ENCODE measurements at places on chromosomes 6 and 20.

DNA sequence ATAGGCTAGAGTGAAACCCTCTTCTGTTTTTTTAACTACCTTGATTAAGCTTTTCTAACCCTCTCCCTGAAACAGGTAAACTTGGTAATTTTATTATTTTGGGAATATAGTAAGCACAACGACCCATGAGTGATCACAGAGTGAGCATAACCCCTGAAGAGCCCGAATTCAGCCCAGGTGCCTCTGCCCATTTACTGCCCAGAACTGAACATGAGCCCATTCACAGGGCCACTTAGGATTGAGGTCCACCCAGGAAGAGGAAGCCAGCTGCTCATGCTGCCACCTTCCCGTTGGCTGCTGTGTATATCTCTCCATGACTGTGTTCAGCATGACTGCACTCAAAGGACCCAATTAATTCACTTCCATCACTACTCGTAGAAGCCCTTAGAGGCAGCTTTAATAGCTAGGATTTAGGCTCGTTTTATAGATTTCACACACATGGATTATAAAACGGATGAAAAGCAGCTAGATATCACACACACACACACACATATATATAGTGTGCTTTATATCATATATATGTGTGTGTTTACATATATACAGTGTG, 8.3 kb upstream of the PDE10A start:
- no peak for DNase-seq

DNA sequence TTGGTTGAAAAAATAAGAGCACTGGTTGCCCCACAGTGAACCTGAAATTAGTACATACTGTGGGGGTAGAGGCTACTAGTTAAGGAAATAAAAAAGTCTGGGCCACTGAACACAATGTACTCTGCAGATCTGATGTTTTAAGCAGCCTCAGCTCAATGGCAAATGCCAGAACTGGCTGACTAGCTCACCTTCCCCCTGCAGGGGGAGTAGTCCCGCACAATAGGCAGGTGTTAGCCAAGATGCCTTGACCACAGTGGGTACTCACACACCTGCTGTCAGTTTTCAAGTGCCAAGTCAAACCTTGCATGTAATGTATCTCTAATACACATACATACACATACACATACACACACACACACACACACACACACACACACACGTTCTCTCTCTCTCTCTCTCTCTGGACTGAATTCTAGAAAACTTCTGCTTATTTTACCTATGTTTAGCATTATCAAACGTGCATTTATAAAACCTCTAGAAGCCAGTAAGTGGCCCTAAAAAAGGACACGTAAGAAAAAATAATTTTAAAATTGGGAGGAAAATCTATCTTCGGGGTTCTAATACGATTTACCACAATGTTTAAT, 36.1 kb downstream of the GMDS start:
- DNase-seq, result no peak

DNA sequence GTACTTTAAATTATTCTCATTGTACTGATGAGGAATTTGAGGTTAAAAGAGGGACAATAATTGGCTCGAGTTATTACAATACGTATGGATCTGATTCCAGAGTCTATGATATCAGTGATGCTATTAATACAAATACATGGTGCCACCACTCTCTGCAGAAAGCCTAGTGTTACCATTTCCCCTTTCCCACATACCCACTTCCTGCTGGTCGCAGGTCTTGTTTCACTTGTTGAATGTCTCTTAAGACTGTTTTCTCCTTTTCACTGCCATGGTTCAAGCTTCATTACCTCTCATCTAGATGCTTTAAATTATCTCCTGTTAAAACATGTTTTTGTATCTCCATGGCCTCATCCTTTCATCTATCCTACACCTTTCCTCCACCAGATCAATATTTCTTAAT, 62.0 kb downstream of the FHL5 start:
- no peak for DNase-seq

DNA sequence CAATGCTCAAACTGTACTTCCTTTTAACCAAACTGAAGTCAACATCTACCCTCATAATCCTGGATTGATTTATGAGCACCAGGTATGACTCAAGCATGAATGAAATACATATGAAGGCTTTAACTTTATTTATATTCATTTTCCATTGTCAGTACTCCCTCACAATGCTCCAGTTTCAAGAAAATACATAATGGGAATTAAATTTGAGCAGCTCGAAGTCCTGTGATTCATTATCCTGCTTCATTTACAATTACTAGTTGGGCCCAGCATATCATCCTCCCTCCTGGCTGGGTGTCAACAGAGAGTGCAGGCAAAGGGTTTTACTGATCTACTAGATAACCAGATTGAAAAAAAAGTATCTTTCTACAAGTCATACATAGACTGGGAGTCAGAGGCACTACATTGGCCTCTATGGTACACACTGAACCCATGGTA, 10.1 kb downstream of the SAMHD1 start:
- DNase-seq, result no peak

DNA sequence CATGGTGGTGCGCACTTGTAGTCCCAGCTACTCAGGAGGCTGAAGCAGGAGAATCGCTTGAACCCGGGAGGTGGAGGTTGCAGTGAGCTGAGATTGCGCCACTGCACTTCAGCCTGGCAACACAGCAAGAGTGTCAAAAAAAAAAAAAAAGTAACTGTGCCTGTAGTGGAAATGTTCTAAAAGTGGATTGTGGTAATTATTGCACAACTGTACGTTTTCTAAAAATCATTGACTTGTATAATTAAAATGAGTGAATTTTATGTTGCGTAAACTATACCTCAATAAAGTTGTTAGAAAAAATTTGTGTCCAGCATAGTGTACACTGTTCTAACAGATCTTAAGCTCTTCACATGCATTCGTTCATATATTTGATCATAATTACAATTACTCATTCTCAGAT, 5.5 kb downstream of the SEC23B start:
- DNase-seq, result no peak

GRCh38 chr20:33702861-33703260, 16.7 kb upstream of the E2F1 start:
- DNase-seq, result peak; percentile 95

DNA sequence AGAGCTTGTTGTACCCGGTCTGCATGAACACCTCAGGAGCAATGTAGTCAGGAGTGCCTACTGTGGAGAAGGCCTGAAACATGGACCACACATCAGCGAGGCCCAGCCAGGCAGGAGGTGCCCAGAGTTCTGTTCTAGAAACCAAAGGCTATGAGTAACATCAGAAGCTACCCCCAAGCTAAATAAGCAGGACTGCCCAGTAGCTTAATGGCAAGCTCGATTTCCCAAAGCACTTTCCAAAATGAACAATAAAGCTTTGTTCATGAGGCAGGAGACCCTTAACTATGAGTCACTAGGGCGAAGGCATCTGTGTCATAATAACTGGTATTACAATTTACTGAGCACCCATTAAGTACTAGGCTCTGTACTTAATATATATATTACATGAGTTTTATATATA, 47.4 kb downstream of the STK38 start:
- DNase-seq, result no peak

GRCh38 chr6:43246301-43247113, 3.2 kb downstream of the TTBK1 start:
- peak; percentile 44 for DNase-seq

- DNase-seq, result no peak
These were observed 3.1 kb upstream of the ZNF831 start for GRCh38 chr20:59160389-59161115.

- no peak for DNase-seq
These were observed 7.5 kb downstream of the ATG5 start for GRCh38 chr6:106318061-106318460.

GRCh38 chr6:151658091-151658490, 149.4 kb upstream of the ESR1 start:
- DNase-seq, result no peak

DNA sequence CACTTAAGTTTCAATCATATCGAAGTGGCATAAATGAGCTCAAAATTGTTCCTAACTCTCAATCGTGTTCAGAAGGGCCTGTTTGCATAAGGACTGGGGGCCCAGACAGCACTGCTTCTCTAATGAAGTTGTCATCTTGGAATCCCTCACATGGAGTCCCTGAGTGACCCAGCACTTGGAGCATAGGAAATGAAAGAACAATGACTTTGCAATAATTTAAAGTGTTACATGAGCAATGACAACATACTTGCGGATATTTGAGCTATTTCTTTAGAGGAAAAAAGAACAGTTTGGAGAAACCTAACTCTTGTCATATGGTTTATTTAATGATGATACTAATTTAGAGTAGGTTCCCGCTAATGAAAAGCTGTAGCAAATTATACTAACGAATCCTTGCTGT, 239.9 kb downstream of the TSHZ2 start:
- no peak for DNase-seq

- DNase-seq, result no peak
These were observed 521 bp upstream of the RAD21L1 start for GRCh38 chr20:1225263-1225782.

- no peak for DNase-seq
These were observed 839 bp upstream of the HRH3 start for GRCh38 chr20:62220666-62221568.

DNA sequence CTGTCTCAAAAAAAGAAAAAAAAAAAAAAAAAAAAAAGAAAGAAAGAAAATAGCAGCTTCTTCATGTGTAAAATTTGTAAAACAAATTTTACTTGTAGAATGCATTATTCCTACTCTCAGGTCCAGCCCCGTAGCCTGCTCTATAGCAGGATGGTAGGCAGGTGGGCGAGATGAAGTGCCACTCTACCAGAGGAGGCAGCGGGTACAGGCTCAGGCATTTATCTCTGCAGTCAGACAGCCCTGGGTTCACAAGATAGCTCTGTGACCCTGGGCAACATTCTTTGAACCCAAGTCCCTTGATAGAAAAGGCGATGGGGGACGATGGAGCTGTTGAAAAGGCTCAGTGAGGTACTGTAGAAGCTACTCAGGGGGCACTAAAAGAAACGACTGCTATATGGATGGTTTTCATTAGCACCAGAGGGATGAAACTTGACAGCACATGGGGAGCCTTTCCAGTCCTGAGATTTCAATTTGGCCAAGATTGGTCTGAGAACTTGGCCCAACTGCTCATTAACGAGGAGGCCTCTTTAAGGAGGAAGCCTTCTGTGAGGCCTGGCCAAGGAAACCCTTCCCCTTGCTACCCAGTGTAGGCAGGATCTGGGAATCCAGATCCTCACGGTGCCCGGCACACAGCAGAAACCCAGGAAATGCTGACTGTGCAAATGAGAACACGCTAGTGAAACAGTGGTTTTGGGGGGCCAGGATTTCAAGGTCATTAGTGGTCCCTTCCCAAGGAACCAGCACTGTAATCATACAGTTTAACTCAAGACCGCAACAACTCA, 63.1 kb downstream of the MYH7B start:
- DNase-seq, result no peak

DNA sequence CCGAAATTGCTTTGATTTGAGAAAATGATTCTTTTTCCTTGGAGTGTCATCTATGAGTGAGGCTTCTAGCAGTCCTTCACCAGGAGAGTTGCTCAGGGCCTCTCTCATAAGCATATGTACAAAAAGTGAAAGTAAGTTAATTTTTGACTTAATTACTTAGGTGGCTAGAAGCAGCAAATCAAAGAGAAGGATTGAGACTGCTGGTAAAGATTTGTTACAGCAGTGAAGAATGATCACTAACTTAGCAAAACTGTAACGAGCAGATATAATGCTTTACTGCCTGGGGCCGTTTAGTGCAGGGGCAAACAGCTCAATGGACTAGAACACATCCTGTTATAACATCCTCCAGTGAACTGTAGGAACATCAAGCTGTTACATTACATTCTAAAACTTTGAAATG, 167.8 kb upstream of the RIPOR2 start:
- DNase-seq, result no peak

DNA sequence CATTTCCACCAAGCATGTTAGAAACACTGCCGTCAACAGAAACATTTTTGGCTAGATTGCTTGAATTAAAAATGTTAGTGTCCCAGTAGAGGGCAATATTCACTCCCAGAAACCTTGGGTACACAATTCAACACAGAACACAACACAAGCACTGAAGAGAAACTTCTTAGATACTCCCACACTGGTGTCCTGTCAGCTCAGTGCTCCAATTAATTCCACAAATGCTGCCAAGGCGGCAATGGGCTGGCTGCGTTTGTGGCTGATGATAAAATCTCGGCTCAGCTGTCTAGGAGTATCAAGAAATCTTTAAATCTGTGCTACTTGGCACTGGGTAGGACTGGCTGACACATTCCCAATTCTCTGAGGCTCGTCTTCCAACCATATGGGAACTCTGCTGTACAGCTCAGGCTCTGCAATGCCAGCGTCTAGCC, 39.3 kb downstream of the BEND3 start:
- DNase-seq, result no peak

GRCh38 chr20:63246490-63247288, 7.6 kb downstream of the NKAIN4 start:
- DNase-seq, result no peak

DNA sequence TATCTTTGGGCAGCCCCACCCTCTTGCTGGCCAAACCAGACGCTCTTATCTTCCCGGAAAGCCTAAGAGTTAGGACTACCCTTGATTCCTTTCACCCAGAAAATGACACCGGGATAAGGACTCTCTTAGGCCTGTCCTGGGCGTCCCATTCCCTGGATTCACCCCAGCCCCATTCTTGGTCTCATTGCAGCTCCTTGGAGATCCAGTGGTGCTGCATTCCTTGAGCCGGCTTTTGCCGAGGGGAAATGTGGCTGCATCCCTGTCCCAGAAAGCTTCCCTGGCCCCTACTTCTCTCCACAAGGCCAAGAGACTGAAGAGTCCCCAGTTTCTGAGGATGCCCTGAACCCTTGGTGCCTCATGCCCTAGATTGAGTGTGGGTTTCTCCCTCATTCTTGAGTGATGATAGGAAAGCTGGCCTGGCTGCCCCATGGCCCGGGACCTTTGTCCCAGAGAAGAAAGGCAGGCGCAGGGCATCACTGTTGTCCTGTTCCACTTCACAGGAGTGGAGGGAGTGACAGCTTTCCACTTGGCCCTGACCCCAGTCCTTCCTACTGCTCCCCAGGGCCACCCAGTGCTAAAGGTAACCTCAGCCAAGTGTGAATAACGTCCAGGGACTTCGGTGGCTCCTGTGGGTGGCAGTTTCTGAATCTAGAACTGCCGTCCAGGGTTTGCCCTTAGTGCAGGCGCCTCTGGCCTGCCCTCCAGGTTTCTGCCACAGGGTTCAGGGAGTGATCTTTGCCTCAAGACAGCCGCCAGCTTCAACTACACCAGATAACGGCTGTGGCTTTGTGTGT, 42.7 kb upstream of the MYL9 start:
- no peak for DNase-seq

GRCh38 chr6:104957301-104958177, 632 bp downstream of the LIN28B start:
- DNase-seq, result no peak

GRCh38 chr6:108561742-108562502, 1.2 kb downstream of the FOXO3 start:
- DNase-seq, result no peak

All from cerebellar nuclear complex (tissue), 1 donor.